ENCODE measurements at places on chromosomes 5 and 9.

DNA sequence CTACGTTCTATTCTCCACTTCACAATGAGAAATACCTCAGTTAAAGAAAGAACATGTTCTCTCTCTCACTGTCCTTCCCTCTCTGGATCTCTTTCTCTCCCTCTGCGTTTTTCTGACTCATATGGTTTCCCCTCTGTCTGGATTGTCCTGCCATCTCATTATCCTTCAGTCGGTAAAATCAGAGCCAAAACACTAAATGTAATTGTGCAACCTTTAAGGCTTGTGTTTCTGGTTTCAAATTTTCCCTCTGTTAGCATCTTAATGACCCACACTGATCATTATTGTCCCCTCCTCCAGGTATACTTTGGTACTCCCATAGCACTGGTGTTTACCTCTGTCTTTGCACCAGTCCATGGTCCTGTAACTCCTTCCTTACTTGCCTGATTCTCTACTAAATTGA lies 509.4 kb upstream of the C9orf72 start:
- DNase-seq, result no peak

DNA sequence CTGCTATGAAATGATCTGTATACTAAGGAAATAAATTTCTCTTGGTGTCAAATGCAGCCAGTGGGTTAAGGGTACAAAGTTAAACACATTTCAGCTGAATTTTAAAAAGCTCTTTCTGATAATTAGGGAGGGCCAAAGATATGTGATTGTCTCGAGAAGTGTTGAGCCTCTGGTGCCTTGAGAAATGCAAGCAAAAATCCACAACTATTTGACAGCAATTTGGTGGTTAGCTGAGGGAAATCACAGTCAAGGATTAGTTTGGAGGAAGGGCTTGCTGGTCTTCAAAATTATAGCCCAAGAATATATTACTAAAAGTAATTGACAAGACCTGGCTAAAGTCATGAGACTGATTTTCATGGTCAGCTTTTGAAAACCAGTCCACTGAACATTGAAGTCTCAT lies 255.7 kb upstream of the PPP1R2B start:
- no peak for DNase-seq

GRCh38 chr5:14239404-14239803 lies 96.3 kb downstream of the TRIO start:
- DNase-seq, result no peak

GRCh38 chr5:41707853-41708603 lies 162.2 kb downstream of the OXCT1 start:
- no peak for DNase-seq

GRCh38 chr5:143399616-143400540 lies 3.6 kb downstream of the NR3C1 start:
- DNase-seq, result no peak

DNA sequence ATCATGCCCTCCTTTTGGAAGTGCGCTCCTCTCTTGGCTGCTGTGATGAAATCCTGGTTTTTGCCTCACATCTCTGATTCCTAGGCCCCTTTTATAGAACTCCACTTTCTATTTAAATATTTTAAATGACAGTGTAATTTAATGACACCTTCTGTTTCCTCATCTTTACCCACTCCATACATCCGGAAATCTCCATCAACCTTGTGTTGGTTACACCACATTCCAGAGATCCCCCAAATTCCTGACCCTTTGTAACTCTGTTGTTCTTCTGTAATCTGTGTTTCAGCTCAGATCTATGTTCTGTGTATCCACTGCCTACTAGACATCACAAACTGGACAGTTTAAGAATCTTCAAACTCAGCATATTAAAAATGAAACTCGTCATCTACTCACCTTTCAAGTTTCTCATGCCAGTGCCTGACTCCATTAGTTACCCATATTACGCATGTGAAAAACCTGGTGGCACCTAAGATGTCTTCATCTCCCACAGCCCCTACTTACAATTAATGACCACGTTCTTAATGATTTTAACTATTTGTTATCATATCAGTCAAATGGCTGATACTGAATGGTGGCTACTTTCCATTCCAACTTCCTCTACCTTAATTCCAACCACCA lies 25.1 kb downstream of the PARP8 start:
- DNase-seq, result no peak

GRCh38 chr5:120241400-120241799 lies 222.7 kb upstream of the PRR16 start:
- no peak for DNase-seq

DNA sequence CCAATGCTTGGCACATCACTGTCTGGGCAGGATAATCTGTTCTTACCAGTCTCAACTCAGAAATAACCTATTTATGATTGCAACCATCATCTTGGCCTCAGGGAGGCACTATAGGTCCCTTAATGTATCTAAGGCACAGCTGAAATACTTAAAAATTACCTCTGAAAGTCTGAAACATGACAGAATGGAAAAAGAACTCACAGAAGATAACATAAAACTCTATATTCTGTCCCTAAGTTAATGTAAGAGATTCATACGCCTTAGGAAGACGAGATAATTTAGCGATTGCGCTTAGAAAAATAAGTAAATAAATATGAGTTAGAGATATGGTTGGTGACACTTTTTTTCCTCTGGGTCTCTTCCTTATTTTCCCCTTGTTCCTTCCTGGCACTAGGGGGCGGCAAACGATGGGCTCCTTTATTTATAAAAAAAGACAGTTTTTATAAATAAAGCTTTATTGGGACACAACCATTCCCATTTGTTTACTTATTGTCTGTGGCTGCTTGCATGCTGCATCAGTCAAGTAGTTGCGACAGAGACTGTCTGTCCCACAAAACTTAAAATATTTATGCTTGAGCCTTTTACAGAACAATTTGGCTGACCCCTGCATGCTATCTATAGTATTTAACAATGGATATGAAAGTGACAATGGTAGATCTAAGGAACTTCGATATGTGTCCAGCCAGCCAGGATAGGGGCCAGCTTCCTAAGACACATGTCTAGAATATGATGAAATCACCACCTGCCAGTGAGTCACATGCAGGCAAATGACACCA lies 79.6 kb downstream of the PDE4D start:
- no peak for DNase-seq
